ENCODE measurements at places on chromosomes 6 and 20.

DNA sequence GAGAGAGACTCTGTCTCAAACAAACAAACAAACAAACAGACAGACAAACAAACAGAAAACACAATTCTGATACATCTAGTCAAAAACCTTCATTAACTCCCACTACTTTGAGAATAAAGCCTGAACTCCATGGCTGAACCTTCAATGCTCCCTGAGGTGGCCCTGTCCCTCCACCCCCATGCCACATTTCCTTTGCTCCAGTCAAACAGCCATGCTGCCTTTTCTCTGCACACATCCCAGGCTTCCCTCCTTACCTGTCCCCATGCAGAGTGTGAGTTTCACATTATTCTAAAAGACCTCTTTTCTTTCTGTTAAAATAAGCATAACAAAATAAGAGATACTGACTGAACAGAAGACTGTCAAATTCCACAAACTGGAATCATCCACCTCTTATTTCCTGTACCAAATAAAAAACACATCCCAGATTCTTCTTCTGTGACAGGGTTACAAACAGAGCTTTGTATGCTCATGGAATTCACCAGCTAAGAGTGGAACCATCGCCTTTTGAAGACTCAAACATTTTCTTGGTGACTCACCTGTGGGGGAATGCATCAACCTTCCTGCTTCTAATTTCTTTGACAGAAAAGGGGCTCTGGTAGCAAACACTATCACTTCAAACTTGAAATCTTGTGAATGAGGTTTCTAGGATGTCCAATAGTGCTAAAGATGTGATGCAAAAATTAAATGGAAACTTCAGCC lies 71.0 kb upstream of the SLC22A16 start:
- no peak for DNase-seq

- DNase-seq, result no peak
Observed at GRCh38 chr6:11304946-11305345, 72.5 kb upstream of the NEDD9 start.

DNA sequence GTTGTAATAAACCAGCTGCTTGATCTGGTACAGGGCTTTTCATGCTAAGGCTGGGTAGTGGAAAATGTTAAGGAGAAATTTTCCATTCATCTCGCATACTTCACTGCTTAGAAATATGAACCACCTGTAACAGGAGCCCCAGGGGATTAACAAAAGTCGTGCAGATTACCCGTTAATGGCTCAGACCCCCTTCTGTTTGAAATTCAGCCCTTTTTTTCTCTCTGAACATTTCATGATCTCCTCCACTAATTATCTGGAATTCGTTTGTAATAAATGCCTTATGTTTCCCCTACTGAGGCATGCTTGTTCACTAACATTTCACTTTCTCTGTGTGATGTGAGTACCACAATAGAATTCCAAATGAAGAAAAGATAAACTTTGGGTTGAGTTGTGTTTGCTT lies 336.4 kb upstream of the HSF2 start:
- no peak for DNase-seq

- no peak for DNase-seq
Observed at GRCh38 chr6:86203044-86203443, 560.4 kb upstream of the SYNCRIP start.

DNA sequence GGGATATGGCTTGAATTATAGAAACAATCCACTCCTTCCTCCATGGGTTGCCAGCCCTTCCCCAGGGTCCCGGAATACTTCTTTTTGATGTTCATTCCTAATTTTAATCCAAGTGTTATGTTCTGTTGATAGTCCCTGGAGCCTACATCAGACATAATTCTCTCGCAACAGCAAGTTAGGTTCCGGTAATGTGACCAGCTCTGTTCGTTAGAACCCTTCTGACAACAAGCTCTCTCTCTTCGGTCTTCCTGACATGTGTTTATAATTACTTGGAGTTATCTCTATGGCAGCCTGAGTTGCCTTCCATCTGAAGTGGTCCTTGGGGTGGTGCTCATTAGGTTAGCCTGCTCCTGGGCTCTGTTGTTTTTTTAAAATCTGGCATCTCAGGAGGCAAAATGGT lies 506.9 kb upstream of the JARID2 start:
- no peak for DNase-seq
